ENCODE measurements at places on chromosomes 7 and 10.
A peak's percentile ranks its signal among the peaks of the same experiment; 100 is the strongest.

DNA sequence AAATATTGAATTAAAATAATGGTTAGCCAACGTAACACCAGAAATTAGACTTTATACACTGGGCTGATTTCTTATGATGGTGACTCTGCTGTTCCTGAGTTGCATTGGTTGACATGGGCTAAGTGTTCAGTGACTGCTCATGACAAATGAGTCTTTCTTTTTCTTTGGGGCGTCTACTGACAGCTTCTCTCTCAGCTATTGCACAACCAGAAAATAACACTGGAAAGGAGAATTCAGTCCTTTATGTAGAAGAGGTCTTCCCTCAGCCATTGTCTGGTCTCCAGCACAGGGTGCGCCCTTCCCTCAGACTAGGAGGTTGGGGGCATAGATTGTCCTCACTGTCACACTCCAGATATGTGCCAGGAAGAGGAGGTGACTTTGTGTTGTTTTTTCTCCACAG, 21.6 kb downstream of the PNLIP start:
- no peak for DNase-seq

- no peak for DNase-seq
These were observed 353.6 kb downstream of the PTEN start for GRCh38 chr10:88216976-88217375.

- DNase-seq, result no peak
These were observed 341.9 kb upstream of the CHRM2 start for GRCh38 chr7:136526408-136527105.

DNA sequence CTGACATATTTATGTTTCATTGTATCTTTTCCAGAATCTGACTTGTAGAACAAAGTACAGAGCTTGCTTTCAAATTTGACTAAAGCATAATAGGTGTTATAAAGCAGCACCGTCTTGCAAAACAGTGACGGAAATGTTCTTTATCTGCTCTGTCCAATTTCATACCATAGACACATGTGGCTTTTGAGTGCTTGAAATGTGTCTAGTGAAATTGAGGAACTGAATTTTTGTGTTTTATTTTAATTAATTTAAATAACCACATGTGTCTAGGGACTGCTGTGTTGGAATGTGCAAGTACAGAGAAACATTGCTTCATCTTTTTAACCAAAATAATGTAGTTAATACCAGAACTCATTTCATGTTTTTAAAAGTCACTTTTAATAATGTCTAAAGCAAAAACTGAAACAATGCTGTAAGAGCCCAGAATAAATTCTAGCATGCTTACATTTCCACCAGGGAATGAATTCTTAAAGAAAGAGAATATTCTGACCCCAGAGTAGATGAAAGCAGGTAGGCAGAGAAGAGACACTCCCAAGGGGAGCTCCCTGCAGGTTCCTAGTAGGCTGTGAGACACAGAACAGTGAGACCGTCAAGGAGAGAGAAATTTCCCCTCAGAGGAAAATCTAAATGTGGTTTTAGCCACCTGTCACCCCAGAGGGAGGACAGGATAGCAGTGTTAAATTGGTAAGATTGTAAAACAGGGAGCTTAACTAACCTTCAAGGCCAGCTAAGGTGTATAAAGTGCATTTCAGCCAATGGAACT, 175.3 kb upstream of the KMT2E start:
- no peak for DNase-seq

DNA sequence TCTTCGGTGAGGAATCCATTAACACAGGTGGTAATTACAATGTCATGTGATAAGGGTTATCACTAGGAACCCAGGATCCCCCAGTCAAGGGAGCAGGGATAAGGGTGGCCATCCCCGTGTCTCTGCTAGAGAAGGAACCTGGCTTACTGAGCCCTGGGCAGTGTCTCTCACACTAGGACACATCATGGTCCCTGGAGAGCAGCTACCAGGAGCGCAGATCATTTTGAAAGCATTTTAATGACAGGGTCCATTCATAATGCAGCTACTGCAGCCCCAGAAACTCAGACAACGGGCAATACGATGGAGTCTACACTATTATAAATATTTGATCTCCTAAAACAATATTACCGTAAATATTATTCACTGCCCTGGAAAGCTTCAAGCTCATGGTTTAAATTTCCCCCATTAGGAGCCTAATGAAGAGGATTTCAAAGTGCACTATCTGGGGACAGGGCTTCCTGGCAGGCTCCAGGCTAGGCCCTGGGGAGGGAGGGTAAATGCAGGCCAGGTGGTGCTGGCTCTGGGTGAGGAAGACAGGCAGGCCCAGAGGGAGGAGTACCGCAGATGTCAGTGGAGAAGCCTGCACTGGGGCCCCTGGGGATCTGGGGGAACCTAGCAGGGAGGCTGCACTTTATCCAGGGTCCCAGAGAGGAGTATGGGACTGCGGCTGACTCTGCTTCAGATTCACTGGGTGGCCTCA, 52.6 kb upstream of the LOXL4 start:
- no peak for DNase-seq

GRCh38 chr10:20303453-20304152, 487.4 kb downstream of the PLXDC2 start:
- no peak for DNase-seq

GRCh38 chr7:33185786-33186185, 56.4 kb downstream of the BBS9 start:
- DNase-seq, result peak; percentile 77

DNA sequence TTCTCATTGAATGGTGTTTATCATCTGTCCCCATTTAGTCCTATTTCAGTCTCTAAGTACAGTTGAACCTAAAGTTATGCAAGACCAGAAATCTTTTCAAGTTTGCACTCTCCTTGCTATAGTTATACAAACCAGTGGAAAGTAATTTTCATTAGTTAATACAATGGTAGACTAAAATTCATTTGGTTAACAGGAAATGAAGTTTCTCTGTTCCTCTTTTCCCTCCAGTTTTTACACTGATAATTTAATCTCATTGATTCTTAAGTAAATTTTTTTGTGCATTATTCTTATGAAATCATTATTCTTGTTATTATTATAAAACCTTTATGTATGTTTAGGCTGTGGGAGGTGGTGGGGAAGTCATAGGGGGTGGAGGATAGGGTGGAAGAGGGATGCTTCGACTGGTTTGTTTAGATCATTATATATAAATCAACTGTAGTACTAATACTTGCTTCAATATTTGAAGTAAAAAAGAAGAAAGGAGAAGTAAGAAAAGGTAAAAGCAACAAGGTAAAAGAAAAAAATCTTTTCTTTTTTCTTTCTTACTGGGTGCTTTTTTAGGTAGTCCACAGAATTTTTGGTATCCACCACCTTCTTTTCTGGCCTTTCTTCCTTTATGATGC, 104.1 kb downstream of the GPR85 start:
- DNase-seq, result no peak

DNA sequence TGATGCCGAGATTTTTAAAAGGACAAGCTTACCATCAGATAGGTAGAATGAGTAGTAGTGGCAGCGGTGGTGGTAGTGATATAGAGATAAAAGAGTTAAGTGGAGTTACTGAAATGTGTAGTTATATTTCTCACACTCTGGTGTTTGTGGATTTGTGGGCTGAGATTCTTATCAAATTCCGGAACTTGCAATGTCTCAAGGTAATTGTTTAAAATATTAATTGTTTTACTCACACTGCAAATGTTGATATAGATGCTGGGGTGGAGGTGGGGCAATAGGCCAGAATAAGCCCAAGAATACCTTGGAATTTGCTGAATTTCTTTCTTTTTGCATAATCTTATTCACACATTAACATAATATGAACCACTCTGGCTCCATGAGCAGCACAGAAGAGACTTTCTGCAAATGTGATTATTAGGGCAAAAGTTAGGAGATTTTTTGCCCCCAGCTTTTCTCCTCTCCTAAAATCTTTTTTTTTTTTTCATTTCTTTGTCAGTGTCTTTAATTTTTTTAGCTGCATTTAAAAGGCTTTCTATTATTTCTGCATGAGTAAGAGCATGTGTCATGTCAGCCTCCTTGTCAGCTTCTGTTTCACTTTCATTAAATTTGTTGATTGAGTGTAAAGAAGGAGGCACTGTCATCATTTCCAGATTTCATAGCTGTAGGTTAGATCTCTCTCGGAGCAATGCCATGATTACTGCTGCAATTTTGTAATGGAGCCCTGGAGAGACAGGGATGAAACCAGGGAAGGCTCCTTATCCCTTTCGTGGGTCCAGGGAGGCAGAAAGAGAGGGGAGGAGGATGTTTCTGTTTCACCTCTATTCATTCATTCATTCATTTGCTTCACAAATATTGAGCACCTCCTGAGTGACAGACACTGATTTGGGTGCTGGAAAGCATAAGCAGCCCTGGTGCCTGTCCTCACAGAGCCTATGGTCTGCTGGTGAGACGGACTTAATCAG, 13.1 kb upstream of the SGMS1 start:
- no peak for DNase-seq

DNA sequence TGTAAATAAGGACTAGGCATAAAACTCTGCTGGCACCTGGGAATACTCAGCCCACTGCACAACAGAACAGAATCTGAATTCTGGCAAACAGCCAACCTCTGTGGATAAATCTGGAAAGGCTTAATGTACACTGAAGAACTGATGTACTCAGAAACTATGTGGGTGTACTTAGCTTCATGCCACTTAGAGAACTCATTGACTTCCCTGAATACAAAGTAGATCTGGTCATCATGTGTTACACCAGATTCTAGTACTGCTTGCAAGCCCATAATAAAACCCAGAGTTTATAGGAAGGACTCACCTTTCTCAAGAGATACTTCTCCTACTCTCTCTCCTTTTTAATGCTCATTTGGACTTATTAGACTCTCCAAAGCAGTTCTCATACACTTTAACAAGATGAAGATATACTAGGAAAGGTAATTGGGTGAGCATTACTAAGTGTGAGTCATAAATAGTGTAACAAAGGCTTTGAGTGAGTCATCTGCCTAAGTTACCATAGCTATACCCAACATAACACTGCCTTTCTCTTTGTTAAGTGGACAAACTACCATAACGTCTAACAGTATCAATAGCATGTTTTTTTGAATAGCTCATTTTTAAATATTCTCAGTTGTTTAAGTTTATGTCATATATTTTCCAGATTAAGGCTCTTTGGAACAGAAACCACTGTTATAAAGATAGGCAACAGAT, 309.1 kb downstream of the MDFIC start:
- peak; percentile 18 for DNase-seq

DNA sequence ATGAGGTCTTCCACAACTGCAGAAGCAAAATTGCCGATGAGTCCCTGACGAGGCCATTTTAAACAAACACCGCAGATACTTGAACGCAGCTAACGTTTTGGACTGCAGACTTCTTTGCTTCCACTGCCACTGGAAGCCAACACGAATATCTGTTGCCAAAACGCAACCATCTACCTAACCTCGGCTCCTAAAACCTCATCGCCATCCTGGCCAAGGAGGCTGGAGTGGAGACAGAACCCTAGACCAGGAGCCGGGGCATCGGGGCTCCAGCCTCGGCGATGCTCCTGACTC, 493 bp downstream of the WDR91 start:
- DNase-seq, result peak; percentile 43

DNA sequence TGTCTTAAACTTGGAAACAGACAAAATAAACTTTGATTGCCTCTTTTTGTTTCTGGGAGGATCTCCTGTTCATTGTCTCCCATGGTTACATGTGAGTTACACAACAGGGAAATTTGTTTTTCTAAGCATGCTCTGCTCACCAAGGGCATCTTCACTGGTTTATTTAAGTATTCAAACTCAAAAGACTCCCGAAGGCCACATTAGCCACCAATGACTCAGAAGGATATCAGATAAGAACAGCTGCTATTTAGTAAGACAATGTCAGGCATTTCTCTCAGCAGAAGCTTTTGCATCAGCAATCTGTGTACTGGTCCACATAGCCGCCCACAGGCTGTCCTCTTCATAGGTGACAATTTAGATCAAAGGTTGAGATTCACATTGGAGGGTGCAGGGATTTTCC, 19.3 kb downstream of the OR6B1 start:
- no peak for DNase-seq

GRCh38 chr7:109476409-109476808, 906.7 kb downstream of the DNAJB9 start:
- no peak for DNase-seq

DNA sequence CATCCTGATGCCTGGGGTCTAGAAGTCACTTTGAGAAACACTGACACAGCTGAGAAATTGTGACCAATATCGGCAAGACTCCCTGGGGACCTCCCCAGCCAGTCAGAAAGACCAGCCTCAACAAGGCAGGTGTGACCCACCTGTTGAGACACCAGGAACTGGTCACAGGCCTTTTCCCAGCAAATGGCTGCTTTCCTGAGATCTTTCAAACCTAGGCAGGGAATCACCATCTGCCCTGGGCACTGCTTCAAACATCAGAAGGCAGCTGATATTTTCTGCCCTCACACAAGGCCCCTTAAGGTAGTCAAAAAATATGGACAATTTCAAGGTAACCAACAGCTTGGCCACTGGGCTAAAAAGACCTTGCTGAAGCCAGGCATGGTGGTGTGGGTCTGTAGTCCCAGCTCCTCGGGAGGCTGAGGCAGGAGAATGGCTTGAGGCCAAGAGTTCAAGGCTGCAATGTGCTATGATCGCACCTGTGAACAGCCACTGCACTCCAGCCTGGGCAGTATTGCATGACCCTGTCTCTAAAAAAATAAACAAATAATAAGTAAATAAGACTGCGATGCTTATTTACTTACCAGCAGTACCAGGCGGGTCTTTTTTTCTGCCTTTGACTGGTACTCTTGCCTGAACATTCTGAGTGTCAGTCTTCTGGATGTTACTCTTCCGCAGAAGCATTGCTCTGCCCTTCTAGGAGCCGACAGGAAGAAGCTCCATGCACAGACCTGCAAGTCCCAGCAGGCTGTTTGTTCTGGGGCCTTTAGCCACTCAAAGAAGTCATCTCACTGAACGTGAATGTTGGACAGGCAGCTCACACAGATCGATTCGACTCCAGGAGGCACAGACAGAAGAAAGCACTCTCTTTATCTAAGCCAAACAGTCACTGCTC, 59.7 kb downstream of the SORBS1 start:
- DNase-seq, result no peak

DNA sequence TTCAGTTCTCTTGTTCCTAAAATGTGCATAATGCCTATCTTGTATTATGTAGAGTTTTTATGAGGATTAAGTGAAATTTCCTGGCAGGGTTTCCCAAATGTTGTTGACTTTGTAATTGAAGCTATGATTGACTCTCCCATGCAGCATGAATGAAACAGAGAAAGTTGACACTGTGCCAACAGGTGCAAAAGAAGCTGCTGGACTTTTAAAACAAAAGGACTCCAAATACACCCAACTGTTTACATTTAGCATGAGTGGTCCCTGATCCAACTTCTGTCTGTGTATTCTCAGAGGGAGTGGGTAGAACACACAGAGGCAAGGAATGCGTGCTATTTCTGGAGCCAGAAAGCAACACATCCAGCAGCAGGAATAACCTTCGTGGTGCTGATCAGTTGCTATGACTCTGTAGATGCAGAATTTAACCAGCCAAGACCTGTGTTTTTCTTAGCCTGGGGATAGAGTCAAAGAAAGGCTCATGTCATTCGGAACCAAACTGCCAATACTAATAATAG, 14.4 kb upstream of the RBM20 start:
- DNase-seq, result no peak

Measured in KBM-7 (cell line).